Tibial nerve (tissue), 4 donors: ENCODE measurements at places on chromosomes 3 and 15.

GRCh38 chr15:69997813-69998212 lies 99.9 kb downstream of the TLE3 start:
- DNase-seq, result no peak

- DNase-seq, result no peak
Observed at GRCh38 chr15:40339621-40339945, 1.2 kb downstream of the CCDC9B start.

- DNase-seq, result no peak
Observed at GRCh38 chr3:120418866-120419490, 31.8 kb downstream of the FSTL1 start.

GRCh38 chr3:119494597-119494996 lies 3.8 kb upstream of the TIMMDC1 start:
- DNase-seq, result no peak

- no peak for DNase-seq
Observed at GRCh38 chr3:134522541-134522940, 36.7 kb downstream of the CEP63 start.

DNA sequence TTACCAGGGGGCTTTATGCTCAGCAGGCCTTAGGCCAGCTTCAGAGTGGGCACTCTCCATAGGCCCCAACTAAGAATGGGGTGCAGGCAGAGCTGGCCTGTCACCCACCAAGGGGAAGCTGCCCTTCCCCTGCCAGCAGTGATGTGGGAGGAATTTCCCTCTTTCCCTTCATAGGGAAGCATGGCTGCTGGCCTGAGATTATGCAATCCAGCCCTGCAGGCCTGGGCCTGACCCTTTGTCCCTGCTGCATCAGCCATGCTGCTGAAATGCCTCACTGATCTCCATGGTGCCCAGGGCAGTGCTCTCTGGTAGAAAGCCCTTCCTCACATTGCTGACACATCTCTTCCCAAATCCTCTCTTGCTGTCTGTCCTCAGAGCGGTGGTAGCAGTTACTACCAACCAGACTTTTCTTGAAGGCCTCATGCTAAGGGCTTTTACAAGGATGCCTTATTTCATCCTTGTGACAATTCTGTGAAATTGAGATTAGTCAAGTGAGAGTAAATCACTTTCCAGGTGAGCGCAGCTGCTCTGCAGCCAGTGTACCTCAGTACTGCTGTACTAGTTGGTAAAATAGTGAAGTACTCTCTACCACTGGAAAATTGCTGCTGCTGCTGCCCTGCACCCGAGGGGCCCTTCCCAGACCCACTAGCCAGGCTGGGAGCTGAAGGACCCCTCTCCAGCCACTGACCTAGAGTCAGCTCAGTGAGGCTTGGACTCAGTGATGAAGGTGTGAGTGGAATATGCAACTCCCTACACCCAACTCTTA lies 33.8 kb downstream of the MRAS start:
- DNase-seq, result peak; percentile 76

- no peak for DNase-seq
Observed at GRCh38 chr3:172309059-172309458, 139.2 kb downstream of the GHSR start.

DNA sequence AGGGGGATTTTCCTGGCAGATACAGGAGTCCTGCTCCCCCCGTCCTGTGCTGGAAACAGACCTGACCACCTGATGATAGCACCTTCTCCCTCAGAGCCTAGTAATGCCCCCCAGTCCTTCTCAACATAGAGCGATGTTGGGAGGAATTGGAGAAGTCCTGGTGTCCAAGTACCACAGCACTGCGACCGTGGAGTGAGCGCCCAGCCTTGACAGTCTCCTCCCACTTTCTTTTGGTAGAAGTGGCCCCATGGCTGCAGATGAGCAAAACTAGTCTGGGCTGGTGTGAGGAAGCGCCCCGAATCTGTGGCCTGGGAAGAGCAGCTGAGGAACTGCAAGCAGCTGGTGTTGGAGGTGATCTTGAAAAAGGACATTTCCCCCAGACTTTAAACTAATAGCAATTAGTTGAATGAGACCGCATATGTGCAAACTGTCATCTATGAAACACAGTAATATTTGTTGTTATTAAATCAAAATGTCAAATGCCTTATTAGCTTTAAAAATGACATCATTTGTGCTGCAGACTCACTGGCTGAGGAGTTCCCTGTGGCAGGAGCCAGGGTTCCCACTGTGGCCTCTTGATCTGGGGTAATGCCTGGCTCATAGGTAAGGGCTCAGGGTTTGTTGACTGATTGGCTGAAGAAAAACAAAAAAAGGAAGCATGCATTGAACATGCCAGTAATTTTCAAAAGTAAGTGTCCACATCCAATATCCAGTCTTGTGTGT lies 121.8 kb downstream of the CACNA2D3 start:
- no peak for DNase-seq

- no peak for DNase-seq
Observed at GRCh38 chr3:48852151-48852550, 4.5 kb upstream of the PRKAR2A start.

DNA sequence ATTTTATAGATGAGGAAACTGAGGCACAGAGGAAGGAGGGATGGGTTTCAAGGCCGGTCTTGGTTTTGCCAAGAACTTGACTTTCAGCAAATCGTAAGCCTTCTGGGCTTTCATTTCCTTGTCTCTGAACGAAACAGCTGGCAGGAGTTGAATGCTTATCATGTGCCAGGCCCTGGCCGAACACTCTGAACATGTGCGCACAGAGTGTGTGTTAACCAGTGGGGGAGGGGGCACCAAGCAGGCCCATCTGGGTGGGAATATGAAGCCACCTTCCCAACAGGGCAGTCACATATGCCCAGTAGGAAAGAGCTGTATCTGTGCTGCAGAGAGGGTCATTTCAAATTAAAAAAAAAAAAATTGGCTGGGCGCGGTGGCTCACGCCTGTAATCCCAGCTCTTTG lies 29.3 kb downstream of the ZNF710 start:
- DNase-seq, result no peak

GRCh38 chr3:30198162-30198561 lies 408.2 kb upstream of the TGFBR2 start:
- DNase-seq, result no peak

- DNase-seq, result no peak
Observed at GRCh38 chr3:67241084-67241483, 243.0 kb downstream of the KBTBD8 start.

- DNase-seq, result no peak
Observed at GRCh38 chr15:89441295-89441812, 55.0 kb downstream of the RHCG start.

- no peak for DNase-seq
Observed at GRCh38 chr3:9224490-9224889, 25.0 kb downstream of the SRGAP3 start.

DNA sequence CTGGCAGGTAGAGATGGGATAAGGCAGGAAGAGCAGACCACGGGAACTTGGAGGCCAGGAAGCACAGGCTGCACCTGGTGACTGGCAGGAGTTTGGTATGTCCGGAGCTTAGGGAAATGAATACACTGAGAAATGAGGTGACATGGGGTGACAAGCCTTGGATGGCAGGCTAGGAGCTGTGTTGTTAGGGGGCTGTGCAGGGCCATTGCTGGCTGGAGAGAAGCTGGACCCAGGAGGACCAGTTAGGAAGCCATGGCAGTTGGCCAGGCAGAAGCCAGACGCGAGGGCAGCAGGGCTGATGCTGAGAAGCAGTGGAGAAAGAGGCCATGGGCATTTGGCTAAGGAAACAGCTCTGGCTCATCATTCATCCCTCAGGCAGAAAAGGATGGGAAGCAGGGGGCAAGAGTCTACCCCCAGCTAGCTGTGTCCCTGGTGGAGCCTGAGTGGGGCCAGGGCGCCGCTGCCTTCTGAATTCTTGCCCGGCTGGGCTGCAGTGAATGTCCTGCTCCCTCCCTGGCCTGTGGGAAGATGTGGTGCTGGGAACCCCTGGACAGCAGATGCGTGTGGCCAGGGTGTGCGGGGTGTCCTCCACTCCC lies 255.8 kb downstream of the FAM43A start:
- DNase-seq, result no peak

DNA sequence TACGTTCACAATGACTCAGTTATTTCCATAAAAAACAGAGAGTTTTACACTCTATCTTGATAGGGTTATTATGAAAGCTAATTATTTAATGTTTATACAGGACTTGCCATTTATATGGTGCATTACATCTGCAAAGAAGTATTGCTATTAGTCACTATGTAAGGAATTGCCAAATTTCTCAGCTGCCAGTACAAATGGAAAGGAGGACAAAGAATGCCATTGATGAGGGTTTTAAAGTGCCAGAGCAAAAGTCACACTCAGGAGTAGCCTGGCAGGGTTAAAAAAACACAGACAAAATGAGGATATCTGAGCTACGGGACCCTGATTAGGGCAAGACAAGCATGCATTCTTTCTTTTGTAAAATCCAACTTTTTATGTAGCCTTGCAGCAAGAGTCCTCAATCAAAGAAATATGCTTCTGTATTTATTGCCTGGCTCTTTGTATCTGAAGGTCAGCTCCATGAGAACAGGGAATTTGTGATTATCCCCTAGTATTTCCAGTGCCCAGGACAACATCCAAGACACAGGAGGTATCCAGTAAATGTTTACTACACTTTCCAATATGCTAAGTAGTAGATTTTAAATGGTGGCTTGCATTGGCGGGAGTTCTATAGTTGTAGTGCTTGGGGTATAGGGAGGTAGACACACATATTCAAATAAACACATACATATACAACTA lies 1013.6 kb downstream of the ROBO1 start:
- no peak for DNase-seq

DNA sequence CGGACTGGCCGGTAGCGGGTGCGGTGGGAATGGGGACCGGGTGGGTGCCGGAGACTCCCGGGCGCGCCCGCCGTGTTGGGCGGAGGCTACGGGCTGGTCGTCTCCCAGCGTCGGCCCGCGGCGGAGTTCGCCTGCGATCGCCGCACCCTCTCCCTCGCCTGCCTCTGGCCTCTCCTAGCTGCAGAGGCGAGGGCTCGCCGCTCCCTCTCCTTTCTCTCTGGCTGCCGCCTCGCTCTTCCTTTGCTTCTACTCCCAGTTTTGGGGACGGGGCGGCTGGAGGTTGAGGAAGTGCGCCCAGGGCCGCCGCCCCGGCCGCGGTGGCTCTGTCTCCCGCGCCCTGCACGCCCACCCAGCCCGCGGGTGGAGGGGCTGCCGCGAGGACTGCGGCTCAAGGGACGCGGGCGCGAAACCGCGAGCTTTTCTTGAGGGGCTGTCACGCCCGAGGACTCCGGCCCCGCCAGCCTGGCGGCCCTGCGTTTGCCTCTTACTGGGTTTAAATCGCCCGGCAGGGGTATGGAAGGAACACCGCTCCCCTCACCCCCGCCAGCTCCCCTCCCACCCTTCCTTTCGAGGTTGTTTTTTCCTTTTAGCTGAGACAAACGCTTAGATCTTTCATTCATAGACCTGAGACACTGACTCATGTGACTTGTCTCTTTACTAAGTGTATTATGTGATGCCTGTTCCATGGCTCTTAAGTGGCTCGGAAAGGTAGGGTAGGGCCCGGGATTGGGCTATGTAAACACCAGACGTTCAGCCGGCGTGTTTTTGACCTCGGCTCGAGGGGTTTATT lies 654 bp downstream of the PIK3CA start:
- peak; percentile 8 for DNase-seq

DNA sequence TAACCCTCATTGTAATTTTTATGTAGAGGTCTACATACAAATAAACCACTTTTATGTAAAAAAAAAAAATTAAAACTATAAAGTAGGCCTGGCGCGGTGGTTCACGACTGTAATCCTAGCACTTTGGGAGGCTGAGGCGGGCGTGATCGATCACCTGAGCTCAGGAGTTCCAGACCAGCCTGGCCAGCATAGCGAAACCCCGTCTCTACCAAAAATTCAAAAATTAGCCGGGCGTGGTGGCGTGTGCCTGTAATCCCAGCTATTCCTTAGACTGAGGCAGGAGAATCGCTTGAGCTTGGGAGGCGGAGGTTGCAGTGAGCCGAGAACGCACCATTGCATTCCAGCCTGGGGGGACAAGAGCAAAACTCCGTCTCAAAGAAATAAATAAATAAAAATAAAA lies 766 bp upstream of the SLC12A6 start:
- DNase-seq, result no peak

DNA sequence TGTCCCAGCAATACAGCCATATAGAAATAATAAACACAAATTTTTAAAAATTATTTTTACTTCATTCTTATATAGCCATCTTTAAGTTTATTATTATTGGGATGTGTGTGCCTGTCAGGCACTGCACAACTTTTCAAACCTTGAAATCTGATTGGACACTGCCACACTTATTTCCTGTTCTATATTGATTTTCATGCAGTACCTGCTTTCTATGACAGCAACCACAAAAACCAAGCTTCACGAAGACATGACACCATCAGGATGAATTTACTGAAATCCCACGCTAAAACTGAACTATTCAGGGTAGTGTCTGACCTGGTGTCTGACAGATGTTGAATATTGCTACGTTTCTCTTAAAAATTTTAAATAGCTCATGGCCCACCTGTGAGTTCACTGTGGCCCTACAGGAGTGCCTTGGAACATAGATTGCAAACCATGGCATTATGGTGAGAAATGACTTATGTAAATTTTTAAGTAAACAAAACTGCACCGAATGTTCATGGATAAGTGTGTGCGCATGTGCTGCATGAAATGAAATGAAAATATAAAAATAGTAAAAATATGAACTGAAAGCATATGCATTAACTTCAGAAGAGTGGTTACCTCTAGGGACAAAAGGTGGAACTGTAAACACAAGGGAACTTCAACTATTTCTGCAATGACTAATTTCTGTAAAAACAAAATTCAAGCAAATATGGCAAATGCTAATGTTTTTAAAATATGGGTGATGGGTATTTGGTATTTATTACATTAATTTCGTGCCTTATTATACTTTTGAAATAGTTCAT lies 152.3 kb downstream of the ZBTB20 start:
- no peak for DNase-seq

DNA sequence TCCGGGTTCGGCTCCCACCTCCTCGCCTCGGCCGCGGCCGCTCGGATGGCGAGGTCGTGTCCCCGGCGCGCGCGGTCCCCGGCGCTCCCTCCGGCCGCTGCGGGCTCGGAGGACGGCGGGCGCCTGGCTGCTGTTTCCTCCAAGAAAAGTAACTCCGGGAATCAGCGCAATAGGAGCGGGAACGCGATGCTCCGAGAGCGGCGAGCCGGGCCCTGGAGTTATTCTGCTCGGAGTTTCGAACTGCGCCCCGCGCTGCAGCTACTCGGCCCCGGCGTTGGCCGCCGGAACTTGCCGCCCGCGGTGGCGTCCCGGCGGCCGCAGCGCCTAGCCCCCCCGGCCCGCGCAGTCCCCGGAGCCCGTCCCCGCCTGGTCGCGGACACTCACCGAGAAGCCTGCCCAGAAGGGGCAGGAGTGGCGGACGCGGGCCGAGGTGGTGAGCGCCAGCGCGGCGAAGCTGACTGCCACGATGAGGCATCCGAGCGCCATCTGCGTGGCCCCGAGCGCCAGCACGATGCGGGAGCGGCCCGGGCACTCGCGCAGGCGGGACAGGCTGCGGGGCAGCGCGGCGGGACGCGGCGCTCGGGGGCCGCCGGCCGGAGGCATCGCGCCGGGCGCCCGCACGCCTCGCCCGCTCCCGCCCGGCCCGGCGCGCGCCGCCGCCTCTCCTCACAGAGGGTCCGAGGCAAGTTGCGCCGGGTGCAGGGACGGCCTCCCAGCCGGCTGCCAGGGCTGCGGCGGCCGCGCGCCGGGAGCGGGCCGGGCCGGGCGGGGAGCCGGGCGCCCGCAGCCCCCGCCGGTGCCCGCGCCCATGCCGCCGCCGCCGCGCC lies 251.9 kb downstream of the TJP1 start:
- no peak for DNase-seq

GRCh38 chr3:98008855-98009254 lies 26.3 kb downstream of the GABRR3 start:
- DNase-seq, result no peak
